ENCODE measurements at places on chromosomes 3 and 15.

GRCh38 chr3:48215466-48215865 lies 7.8 kb upstream of the CAMP start:
- peak; percentile 20 for DNase-seq

- no peak for DNase-seq
Measured at GRCh38 chr15:43915631-43916325, 89.0 kb downstream of the WDR76 start.

DNA sequence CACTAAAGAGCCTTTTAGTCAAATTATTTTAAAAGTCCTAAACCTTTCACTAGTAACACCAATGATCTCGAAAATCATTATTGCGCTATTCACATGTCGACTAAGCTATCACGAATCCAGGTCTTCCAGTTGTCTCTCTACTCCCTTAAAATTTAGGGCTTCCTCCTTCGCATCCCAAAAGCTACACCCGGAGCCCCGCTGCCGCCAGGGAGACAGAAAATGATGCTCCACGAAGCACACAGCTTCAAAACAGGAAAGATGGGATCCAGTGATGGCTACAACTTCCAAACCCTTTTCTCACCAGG lies 253 bp downstream of the IFT80 start:
- no peak for DNase-seq

GRCh38 chr3:107806536-107806935 lies 283.8 kb downstream of the BBX start:
- no peak for DNase-seq

DNA sequence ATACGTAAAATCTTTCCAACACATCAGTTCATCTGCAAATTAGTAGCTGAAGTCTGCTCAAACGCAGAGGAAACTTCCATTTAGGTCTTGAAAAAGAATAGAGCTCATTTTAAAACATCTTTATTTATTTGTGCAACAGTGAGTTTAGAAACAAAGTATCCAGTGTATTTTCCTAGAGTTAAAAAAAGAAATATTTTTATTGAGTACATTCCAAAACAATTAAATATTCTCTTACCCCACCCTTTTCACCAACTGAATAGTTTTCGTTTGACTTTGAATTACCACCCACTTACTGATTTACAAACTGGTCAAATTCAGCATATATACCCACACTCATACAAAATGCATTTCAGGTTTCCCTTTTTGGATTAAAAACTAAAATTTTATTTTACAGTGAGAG lies 104.7 kb downstream of the ZBTB20 start:
- no peak for DNase-seq

DNA sequence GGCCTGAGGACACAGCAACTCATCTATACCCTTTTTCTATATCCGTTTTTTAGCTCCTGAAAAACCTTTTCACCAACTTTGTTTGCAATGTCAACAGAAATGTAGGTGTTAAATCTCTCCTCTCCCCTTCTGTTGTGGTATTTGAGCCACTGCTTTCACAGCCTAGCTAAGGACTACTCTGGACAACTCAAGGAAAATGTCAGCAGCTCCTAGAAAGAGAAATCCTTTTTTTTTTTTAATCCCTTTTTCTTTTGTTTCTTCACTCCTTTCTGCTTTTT lies 176.6 kb downstream of the KLHL25 start:
- DNase-seq: no peak

- no peak for DNase-seq
Measured at GRCh38 chr3:5133239-5134018, 11.3 kb downstream of the ARL8B start.

GRCh38 chr15:85780225-85780985 lies 14.3 kb downstream of the KLHL25 start:
- DNase-seq: no peak

- DNase-seq: no peak
Measured at GRCh38 chr3:175484666-175485065, 625.5 kb downstream of the NAALADL2 start.

GRCh38 chr3:71341721-71342120 lies 241.8 kb downstream of the FOXP1 start:
- peak; percentile 82 for DNase-seq

DNA sequence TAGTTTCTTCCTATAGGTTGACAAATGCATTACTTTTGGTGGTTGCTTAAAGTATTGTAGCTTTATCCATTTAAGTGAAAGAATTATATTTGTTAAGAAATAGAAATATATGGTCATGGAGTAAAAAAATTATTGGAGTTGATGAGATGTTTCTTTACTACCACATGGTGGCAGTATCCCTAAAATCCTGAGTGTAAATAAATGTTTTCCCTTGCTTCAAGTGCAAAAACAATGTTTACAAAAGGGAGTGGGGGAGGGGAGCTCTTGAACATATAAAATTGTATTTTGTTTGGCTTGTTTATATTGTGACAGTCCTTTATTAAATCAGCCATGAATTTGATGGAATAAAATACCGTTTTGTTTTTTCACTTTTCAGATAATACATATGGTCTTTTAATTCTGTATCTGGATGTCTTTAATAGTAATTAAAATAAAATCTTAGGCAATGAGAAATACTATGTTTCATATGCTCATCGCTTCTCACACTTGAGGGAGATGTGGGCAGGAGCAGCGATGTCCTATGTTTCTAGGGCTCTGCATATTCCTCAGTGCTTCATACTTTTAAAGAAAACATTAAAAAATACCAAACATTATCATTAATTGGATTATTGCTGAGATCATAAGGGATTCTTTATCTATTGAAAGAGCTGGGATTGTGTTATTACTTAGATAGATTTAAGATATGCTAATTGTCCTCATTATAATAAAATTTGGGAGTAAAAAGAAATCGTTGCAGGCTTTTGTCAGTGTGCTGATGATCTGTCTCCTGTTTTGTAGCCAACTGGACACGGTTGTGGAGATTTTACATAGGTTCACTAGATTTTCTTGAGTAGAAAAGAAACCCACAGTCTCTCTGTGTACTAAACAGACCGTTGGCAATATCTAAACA lies 349.7 kb downstream of the TUSC7 start:
- peak; percentile 20 for DNase-seq

DNA sequence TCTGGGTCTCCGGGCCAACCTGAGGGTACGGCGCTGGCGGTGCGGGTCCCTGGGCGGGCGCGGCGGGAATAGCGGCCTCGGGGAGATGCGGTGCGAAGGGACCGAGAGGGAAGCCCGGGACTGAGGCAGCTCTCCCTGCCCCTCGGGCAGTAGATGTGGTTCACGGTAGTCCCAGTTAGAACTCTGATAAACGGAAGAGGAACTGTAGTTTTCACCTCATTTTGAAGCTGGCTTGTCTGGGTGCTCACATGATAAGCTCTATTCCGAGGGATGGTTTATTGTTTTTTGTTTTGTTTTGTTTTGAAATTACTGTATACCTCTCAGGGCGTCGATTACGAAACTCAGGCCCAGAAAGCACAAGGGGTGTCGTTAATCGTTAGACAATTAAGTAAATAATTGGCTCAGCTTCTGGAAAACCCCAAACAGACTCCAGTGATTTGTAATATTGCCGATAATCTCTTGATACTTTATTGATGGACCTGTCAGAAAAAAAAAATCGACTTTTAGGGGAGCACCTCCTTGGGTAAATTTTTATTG lies 413 bp downstream of the NUSAP1 start:
- DNase-seq: no peak

GRCh38 chr3:170324962-170325361 lies 32.6 kb upstream of the SKIL start:
- DNase-seq: no peak

DNA sequence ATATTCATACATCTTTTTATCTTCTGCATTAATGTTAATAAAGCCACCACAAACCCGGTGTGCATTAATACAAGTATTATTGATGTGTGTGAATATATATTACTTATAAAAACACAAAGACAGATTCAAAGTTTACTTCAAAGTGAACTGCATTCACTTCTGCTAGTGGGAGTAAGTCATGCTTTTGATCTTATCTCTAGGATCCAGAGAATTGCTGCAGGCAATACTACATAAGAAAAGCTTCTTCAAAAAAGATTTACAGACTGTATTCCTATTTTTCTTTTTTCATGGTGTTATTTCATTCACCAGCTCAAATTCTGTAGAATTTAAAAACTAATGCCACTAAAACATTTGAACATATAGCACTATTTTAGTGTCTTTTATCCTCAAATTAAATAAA lies 87.5 kb upstream of the CBLB start:
- no peak for DNase-seq

- no peak for DNase-seq
Measured at GRCh38 chr3:16307832-16308531, 43.0 kb downstream of the OXNAD1 start.

- no peak for DNase-seq
Measured at GRCh38 chr3:34377961-34378360, 579.5 kb downstream of the PDCD6IP start.

DNA sequence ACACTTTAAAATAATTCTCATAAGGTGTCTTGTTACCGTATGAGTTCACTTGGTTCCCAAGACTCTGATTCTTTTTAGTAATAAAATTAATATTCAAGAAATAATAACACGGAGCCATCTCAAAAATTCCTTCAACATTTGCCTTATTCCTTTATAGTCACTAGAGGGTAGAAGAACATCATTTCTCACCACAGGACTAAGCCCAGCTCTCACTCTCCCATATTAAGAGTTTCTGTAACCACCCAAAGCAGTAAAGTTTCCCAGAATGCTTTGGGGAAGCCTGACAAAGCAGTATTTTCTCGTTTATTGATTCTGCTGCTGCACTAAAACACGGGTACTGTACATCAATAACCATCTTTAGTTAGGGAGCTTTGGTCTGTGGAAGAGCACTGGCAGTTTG lies 114.9 kb downstream of the MCTP2 start:
- no peak for DNase-seq

GRCh38 chr15:72994534-72995177 lies 57.6 kb upstream of the NEO1 start:
- no peak for DNase-seq

- DNase-seq: no peak
Measured at GRCh38 chr15:31357148-31357547, 30.5 kb downstream of the KLF13 start.

DNA sequence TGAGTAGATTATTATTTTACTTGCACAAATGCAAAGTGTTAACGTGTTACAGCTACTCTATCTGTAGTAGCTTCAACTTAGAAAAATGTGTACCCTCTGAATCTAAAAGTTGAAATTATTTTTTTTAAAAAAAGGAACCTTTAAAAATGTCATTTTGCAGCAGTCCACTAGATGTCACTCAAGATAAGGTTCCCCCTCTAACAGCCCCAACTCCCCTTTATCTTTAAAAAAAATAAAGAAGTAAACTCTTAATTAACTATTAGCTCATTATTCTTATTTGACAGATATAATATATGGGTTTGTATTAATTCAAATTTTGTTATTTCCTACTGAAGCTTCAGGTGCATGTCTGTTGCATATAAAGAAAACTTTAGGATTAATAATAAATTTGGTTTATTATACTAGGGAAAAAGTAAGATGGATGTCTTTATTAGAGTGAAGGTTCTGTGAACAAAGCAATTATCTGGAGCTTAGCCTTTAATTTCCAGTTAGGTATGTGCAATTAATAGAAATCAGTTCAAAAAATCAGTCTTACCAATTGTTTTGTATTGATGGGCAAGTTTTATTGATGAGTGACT lies 288.5 kb downstream of the VGLL3 start:
- DNase-seq: no peak

DNA sequence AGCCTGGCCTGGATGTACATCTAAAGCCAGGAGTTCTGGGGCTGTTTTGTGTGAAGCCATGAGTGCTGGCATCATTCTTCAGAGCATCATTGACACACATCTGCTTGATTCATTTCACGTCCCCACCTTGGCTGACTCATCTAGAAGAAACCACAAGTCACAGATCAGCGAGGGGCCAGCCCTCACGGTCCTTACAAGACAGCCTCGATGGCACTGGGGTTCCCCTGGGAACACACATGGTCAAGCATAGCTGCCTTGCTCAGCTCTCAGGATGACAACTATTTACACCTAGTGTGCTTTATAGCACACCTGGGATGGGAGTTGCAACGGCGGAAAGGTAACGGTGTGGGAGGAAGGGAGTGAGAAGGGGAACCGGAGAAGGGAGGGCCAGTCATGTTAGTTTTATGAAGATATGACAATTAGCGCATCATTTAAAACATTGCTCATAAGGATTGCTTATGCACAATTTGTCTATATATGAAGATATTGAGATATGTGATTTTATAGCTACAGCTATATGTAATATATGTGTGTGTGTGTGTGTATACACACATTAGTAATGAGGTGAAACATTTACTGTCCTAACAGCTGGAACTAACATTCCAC lies 227.1 kb downstream of the RPLP1 start:
- DNase-seq: no peak

- no peak for DNase-seq
Measured at GRCh38 chr15:101013201-101013550, 94.0 kb downstream of the LRRK1 start.

- DNase-seq: no peak
Measured at GRCh38 chr3:153897842-153898241, 223.3 kb upstream of the ARHGEF26 start.

GRCh38 chr3:55879901-55880331 lies 392.8 kb upstream of the WNT5A start:
- peak; percentile 22 for DNase-seq

GRCh38 chr15:38398134-38398533 lies 55.8 kb upstream of the FAM98B start:
- DNase-seq: peak; percentile 99

DNA sequence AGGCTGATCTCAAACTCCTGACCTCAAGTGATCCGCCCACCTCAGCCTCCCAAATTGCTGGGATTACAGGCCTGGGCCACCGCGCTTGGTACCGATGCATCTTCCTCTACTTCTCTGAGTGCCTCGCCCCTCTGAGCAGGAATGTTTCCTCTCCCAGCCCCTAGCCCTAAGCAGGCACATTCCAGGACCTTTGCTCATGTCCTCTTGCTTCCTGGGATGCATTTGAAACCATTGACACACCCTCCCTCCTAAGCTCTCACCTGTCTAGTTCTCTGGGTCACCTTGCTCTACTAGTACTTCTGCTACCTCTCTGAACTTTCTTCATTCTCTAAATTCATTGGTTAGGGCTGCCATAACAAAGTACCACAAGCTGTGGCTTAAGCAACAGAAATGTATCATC lies 17.9 kb upstream of the UACA start:
- no peak for DNase-seq

GRCh38 chr3:159620873-159621272 lies 367.8 kb upstream of the IL12A start:
- peak; percentile 80 for DNase-seq

DNA sequence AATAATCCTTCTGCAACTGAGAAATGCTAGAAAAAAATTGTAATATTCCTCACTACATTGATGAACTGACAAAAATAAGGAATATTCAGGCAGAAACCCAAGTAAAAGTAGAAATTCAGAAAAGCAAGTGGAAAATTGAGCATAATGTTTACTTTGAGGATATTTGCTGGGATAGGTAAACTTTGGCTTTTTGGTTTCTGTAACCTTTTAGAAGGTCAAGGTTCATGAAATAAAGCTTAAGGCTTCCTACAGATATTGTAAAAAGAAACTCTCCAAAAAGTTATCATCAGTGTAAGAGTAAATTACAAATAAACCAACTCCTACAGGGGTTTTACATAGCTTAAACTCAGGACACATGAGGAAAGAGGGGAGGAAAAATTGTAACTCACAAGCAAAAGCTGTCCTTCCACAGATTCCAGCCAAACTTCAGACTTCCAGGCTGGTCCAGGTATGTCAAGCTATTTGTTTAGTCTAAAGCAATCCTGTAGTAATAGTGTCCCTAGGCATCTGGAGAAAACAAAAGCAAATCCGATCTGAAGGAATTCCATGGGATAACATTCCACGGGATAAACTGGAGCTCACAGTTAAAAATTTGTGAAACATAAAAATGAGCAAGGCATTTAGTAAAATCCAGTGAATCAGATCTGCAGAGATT lies 21.1 kb downstream of the C3orf70 start:
- DNase-seq: no peak

Measured in astrocyte (in vitro differentiated cells and primary cell).